ENCODE measurements at places on chromosomes 3 and 15.

DNA sequence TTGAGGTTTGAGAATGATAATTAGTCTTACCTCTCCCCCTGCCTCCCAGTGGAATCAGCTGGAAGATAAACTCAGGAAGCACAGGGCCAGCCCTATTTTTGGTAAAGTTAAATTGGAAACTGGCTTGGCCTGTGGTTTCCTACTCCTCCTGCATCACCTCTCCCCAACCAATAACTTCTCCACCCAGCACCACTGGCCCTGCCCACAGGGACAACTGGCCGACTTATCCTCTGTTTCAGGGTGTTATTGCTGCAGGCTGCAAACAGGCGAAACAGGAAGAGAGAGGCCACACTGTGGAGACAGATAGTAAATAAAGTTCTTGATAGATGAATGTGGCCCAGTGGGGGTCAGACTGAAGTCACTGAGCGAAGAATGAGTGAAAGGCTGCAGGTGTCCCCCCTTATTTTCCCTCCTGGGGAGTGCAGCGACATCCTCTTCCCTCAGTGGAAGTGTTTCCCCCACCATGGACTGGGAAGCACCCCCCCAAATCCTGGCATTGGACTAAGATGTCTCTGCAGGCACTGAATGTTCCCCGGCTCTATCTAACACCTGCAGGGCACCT, 47.1 kb downstream of the PDIA5 start:
- no peak for DNase-seq

DNA sequence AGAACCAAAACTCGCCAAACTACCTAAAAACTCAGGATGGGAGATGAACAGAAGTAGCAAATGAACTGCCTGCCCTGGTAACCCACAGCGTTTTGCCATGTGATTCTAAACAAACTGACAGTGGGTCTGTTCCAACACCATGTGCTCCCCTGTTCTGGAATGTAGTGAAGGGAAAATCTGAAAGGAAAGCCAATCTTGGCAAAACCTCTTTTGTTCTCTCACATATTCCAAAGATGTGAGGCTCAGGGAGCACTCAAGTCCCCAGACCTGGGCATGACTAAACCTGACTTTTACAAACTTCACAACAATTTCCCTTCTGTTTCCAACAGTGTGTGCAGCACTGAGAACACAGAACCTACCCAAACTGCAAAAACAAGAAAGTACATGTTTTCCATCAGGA, 116.1 kb downstream of the IMPG2 start:
- no peak for DNase-seq

- DNase-seq = no peak
These were observed 51.9 kb downstream of the USP8 start for GRCh38 chr15:50476143-50476542.

DNA sequence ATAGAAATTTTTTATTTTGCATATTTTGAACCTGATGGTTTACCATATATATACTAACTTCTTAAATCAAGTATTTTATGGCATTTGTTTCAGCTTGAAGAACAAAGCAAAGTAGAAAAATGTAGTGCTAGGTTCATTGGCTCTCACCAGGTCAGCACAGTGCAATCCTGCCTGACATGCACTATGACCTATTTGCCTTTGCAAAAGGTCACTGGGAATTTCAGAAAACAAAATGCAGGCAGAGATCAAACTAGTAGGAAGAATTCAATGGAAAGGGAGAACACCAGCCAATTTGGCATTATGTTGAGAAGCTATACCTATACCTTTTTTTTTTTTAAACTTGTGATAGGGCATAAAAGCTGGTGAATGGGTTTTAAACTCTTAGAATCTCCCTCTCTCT, 329.8 kb upstream of the SGO1 start:
- no peak for DNase-seq

- no peak for DNase-seq
These were observed 267.9 kb upstream of the THBS1 start for GRCh38 chr15:39312984-39313383.

DNA sequence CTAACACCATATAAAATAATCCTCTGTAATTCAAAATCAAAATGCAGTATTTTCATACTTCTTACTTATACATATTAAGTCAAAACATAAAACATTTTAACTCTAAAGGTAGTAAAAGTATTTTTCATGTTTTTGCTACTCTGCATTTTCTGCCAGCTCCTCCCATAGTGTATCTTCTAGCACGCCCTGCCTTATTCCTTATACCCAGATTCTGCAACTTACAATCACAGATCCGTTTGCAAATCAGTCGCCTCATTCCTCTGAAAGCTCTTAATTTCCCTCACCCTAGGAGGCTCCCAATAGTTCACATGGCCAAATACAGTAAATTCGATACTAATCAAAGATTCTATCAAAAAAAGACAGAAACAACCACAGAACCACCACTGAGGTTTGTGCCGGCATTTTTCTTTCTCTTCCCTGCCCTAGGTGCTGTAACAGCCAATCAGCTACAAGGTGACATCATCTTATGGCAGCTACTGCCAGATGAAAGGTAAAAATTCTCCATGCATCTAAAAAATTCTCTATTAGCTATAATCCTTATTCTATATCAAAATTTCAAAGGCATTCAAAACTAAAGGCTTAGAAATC, 72.9 kb downstream of the CLASP2 start:
- peak; percentile 49 for DNase-seq

- peak; percentile 96 for DNase-seq
These were observed 28.4 kb downstream of the RASGRP1 start for GRCh38 chr15:38536201-38536676.

DNA sequence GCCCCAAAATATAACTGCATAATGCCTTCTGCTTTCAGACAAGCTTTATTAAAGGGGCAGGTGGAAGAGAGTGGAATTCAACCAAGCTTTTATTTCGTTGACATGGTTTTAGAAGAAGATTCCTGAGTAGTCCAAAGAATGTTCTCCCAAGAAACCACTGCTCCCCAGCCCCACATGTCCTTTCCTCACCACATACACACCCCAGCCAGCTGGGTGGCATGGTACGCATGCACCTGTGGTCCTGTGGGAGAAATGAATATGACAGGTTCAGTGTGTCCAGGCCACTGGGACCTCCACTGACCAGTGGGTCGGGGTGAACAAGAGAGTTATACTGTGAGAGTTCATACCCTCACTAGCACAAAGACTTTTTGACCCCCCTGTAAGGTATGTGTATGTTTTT, 30.2 kb downstream of the ARID3B start:
- no peak for DNase-seq

DNA sequence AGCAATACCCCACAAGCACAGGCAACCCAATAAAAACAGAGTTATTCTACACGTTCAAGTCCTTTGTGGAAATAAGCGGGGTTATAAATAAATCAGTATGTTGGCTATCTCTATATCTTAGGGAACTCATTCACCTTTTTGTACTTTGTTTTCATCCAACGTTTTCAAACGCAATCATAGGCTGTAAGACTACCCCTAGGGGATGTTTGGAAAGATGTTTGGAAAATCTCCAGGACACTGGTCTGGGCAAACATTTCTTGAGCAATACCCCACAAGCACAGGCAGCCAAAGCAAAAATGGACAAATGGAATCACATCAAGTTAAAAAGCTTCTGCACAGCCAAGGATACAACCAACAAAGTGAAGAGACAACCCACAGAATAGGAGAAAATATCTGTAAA, 70.1 kb downstream of the CLDN11 start:
- peak; percentile 64 for DNase-seq

DNA sequence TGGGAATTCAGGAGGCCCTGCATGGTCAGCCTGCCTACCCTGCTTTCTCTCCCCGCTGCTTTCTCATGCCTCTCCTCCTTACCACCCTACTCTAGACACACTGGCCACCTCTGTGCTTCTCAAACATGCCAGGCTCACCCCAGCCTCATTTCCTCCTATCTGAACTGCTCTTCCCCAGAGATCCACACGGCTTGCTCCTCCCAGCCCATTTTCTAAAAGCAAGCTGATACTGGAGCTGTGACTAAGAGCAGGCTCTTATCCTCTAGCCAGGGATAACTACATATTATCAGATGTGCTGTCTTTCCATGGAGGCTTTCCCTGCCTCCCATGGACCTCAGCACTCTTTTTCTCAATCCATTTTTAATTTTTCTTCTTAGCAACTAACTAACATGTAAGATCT, 85.9 kb downstream of the BOC start:
- no peak for DNase-seq

DNA sequence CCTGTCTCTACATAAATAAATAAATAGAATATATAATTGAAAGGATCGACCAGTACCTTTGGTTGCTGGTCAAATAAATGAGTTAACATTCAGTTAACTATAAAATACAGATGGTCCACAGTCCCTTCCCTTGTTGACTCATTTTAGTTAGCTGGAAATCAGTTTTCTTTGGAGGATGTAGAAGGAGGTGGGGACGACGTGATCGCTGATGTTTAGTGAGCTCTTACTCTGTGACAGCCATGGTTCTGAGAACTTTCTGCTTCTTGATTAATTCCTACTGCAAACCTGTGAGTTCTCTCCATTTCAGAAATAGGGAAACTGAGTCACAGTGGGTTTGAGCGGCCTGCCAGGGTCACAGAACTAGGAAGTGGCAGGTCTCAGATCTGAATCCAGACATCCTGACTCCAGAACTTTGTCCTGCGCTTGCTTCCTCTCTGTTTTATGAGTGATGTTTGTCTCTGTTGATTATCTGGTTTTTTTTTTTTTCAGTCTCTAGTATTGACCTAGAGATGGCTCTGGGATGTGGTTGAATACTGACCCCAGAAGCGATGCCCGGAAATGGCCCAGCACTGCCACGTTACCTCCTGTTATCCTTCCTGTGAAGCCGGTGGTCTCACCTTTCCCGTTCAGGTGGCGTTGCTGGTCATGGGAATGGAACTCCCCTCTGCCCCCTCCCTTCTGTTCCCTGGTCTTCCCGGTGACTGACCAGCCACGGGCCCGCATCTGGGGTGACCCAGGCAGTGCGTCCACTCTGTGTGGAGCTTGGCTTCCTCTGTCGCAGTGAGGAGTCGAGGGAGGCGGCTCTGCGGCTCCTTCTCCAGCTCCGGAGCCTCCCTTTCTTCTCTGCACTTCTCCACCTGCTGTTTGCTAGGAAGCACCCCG, 18.2 kb downstream of the SYNM start:
- no peak for DNase-seq

GRCh38 chr3:78287085-78287484, 1247.2 kb downstream of the ROBO2 start:
- peak; percentile 65 for DNase-seq

DNA sequence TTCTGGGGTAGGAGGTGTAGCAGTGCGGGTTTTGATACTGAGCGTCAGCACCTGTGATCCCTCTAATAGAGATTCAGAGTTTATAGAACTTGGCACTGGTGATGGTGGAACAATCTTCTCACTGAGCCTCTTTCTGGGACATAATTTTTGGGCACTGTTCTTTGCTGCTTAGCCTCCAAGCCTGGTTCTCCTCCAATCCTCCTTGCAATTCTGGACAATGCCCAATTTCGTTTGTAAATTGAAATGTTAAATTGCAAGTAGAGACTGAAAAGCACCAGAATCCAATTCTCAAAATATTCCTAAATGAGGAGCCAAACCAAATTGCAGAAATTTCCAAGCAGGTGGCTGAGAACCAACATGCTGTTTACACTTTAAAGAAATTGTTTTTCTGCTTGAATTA, 149.8 kb upstream of the ABI3BP start:
- no peak for DNase-seq

- DNase-seq = peak; percentile 37
These were observed 23.6 kb downstream of the RHCG start for GRCh38 chr15:89472785-89473256.

DNA sequence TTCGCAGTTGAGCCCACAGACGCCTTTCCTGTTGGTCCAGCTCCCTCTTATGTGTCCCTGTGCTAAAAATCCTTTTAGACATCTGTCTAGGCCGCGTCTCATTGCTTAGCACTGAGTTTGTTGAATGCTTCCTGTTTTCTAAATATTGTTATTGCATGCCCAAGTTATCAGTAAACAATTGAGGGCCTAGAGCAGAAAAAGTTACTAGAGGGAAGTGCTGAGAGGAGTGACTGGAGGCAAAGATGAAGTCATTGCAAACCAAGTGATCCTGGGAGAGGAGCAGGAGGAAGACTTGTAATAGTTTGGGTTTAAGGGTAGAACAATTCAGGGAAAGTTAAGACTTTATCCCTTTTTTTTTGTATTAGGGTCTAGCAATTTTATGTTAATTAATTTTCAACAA, 88.1 kb downstream of the DCUN1D1 start:
- no peak for DNase-seq

DNA sequence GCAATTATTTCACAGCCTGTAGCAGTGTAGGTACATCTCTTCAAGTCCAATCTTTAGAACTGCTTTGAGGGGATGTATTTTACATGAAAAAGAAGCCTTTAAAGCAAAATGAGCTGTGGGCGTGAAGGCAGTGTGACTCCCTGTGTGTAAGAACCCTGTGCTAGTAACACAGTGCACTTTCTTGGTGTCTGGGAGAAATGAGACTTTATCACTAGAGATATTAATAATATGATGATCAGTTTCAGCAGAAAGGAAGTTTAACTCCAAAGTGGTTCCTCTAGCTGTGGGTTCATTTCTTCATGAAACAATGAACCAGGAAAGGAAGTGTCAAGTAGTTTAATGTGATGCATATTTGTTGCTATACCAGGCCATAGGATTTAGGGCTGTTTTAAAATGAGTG, 41.5 kb downstream of the SLCO3A1 start:
- no peak for DNase-seq

- peak; percentile 76 for DNase-seq
These were observed 681.6 kb upstream of the ARPP21 start for GRCh38 chr3:34957677-34958076.

GRCh38 chr15:51201581-51201980, 106.9 kb upstream of the TNFAIP8L3 start:
- DNase-seq = no peak

GRCh38 chr3:105429034-105429762, 62.5 kb downstream of the ALCAM start:
- DNase-seq = no peak

DNA sequence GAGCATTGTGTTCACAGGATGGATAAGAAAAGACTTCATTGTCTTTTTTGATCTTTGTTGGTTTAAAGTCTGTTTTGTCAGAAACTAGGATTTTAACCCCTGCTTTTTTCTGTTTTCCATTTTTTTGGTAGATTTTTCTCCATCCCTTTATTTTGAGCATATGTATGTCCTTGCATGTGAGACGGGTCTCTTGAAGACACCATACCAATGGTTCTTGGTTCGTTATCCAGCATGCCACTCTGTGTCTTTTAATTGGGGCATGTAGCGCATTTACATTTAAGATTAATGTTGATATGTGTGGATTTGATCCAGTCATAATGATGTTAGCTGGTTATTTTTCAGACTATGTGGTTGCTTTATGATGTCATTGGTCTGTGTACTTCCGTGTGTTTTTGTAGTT, 687.0 kb downstream of the NAALADL2 start:
- DNase-seq = no peak

DNA sequence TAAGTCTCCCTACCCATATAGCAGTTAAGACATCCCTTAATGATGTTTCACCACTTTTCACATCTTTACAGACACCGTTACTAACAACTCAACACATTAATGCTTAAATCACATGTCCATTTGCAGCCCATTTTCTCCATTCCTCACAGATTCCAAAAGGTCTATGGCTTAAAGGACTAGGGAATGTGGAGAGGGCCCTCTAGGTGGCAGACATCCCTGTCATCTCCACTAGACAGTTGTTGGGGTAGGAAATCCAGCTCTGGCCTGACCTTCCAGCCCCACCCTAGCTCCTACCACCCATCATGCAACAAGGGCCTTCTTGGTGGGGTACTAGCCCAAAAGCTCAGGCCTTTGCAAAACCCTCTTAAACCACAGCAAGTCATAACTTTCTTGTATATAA, 25.2 kb downstream of the CPEB1 start:
- DNase-seq = no peak
